ENCODE measurements at places on chromosomes 4 and X.

DNA sequence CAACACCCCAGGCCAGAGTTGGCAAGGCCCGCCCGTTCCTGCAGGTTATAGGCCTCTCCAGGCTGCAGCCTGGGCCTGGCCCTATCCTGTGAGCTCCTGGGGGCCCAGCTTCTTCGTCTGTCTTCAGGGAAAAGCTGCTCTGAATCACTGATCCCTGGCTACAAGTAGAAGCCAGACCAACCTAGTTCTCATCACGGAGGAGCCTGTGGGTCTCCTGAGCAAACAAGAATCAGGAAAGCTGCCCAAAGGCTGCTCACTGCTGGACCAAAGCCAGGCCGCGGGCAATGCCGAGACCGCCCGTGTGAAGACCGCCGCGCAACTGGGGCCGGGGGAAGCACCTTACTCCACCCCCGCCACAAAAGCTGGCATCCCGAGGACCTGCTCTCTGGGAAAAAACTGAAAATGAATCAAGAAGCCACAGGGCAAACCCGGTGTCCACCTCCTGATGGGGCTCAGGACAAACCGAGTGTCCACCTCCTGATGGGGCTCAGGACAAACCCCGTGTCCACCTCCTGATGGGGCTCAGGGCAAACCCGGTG is 12.8 kb downstream of the CTBP1 start:
- no peak for DNase-seq

GRCh38 chrX:5113128-5113527 is 1115.5 kb downstream of the NLGN4X start:
- no peak for DNase-seq

DNA sequence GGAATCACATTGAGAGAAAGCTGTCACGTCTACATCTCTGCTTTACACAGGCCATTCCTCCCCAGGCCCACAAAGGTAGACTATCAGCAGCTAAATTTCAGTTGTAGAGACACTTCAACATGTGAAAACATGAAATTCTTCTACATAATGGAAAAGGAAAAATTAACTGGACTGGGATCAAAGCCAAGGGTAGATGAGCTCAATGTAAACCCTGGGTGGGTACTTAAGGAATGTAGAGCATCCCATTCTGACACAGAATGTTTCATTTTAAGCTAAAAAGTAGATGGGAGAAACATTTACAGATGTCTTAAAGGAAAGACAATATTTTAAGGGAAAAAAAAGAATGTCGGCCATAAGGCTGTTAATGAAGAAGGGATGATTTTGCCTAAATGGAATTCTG is 51.3 kb upstream of the NPNT start:
- DNase-seq = no peak

DNA sequence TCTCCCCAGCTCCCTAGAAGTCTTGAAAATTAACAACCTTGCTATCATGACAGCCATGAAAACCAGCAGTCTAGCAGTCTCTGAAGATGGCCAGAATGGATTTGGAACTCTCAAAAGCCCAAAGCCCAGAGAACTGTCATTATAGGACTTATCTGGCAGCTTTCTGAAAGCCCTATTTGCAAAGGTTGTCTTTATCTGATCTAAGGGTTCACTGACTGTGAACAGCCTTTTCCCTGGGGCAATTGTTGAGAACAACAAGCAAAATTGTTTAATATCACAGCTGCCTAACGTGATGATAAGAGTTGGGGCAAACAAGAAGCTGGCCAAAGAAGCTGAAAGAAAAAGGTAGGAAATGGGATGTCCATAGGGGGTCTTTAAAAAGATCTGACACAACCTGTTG is 20.9 kb upstream of the KLHL8 start:
- DNase-seq = no peak

GRCh38 chrX:2732076-2732475 is 19.8 kb upstream of the XG start:
- DNase-seq = no peak

DNA sequence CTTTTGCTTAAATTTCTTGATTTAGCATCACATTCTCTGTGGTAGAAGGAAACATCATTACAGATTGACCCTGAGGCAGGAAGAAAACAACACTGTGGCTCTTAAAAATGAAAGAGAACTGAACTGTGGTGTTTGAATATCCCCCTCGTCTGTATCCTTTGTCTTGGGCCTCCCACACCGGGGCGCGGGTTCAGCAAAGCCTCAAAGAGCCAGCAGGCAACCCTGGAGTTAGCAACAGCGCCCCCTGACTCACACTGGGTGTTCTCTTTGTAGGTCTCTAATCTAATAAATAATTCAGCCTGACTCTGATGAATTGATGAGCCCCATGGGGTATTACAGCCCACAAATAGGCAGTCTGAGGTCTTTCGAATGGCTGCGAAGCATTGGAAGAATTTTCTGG is 46.1 kb upstream of the CTSO start:
- no peak for DNase-seq

DNA sequence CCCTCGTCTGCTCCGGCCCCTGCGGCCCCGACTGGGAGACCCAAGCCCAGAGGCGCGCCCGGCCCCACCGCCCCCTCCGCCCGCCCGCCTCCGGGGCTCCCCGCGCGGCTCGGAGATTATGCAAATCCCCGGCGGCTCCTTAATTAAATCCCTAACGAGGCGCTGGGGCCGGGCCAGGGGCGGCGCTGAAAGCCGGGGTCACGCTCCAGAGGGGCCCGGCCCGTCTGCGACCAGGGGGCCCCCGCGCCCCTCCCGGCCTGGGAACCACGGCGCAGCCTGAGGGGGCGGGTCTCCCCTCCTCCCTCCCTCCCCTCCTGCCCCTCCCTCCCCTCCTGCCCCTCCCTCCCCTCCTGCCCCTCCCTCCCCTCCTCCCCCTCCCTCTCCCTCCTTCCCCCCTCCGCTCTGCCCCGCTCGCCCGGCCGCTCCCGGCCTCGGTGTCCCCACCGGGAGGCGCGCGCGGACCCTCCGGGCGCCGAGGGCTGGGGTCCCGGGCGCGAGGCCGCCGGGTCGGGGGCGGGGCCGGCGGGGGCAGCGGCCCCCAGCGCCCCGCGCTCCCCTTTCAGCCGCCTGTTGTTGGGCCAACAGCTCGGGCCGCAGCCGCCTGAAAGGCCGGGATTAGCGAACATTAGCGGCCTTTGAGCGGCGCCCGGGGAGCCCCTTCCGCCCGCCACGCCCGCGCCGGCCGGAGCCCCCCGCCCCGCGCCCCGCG is 25.9 kb upstream of the FGFR3 start:
- DNase-seq = no peak

GRCh38 chr4:7797330-7797729 is 142.3 kb downstream of the AFAP1 start:
- DNase-seq = no peak

- no peak for DNase-seq
These were observed 77.5 kb downstream of the IRF2 start for GRCh38 chr4:184396570-184397515.

GRCh38 chr4:93809773-93810172 is 18.8 kb upstream of the ATOH1 start:
- DNase-seq = no peak

DNA sequence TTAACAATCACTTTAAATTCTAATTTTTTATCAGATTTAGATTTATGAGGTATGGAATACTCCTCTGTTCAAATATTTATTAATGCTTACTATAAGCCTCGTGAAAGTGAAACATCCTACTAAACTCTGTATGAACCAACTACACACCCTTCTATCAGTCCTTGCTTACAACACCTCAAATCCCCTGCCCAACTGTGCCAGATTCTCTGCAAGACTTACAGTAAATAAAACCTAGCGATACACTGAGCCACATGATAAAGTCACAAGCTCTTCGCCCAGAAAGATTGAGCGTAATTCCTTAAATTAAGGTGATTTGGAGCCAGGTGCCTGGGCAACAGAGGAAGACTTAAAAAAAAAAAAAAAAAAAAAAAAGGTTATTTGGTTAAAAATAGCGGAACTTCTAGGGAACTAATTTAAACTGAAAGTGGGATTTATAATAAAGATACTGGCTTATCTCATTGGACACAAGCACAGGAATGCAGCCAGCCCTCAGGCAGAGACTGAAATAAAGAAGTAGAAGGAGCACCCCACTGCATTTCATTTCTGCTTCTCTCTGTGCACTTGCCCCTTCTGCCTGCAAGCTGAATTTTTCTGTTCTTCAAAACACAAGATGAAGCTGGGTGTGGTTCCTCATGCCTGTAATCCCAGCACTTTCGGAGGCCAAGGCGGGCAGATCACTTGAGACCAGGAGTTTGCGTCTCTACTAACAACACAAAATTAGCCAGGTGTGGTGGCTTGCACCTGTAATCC is 17.5 kb upstream of the C4orf36 start:
- DNase-seq = no peak

DNA sequence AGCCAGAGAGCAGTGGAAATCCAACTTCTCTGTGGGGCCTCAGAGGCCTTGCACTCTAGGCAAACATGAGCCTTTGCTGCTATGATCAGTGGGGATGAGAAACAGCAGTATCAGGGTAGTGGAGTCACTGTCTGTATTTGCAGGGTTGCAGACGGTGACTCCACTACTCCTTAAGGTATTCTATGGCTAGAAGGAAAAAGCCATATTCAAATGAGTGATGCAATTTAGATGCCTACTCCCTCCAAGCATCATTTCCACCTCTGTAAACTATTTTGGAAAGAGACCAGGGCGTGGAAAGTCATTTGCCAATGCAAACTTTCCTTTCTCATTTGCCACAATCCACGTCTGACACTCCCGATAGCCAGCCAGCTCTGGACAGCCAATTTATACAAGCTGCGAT is 35.6 kb upstream of the FAM9B start:
- DNase-seq = no peak

DNA sequence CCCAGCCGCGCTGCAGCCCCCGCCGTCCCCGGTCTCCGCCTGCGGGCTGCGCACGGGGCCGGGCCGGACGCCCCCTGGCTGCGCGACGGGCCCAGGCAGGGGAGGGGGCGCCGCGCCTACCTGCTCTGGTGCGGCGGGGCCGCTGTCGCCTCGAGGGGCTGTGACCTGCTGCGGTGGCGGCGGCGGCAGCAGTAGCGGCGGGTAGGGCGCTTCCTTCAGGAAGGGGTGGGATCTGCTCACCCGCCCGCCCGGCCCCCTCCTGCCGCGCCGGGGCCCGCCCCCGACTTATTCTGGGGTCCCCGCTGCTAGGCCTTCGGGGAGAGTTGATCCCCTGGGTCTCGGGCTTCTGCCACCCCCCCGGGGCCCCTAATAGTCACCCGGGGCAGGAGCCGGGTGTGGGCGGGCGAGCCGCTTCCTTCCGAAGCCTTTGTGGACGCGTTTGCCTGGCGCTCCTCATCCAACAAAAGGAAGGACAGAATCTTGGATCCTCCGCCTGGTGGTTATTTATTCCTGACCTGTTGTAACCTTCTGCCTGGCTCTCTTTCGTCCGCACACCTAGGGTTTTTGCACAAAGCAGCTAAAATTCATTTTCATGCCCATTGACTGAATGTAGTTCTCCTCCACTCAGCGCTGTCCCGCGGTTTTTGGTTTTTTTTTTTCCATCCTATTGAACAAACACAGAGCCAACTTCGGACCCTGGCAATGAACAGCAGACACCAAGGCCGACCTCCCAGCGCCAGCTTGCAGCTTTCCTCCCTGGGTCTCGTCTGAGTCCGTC is at the start of gene TMEM150C:
TMEM150C (minus strand) TSS at position 203 of the 778 bp plus-strand sequence. CDS start 57,331 bp downstream, outside the sequence.
- peak; percentile 24 for DNase-seq

DNA sequence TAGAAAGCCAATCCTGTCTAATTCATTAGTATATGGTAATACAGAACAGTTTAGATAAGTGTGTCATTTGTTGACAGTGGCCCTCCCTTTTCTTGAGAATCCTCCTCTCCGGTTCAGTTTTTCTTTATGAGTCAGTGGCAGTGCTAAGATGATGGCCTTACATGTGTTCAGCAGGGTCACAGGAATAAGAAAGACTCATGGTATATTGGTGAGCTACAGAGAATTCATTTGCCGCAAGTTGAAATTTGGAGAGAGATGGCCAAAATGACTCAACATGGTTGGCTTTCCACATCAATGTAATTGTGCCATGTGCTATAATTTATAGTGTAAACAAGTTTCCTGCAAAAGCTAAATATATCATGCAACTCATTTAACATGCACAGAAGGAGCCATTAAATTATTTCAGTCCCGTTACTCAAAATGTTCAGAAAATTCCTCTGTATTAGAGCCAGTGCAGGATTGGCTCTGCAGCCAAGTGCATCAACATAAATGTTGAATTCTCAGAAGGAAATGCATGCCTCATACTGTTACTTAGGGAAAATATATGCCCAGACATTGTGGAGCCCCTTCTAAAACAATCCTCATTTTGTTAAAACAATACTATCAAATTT is 374.3 kb downstream of the AFF2 start:
- DNase-seq = no peak

- no peak for DNase-seq
These were observed at the start of gene IGFBP7 for GRCh38 chr4:57109847-57110639. Gene IGFBP7 (minus strand): TSS chr4:57110385. CDS start chr4:57110351, 34 bp downstream.

DNA sequence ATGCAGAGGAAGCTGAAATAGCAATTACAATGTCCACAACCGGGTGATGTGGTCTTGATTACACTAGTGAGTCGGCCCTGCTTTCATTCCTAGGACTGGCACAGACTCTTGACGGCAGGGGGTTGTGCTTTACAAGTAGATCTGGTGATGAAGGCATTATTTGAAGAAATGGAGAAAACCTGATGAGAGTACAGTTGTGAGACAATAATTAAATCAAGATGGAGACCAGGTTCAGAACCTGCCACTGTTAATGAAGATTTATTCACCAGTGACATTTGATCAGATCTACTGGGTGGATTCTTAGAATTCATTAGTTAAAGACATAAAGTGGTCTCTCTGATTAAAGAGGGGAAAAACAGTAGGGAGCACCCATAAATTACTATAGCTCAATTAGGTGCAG is 747.2 kb downstream of the STPG2 start:
- DNase-seq = no peak

DNA sequence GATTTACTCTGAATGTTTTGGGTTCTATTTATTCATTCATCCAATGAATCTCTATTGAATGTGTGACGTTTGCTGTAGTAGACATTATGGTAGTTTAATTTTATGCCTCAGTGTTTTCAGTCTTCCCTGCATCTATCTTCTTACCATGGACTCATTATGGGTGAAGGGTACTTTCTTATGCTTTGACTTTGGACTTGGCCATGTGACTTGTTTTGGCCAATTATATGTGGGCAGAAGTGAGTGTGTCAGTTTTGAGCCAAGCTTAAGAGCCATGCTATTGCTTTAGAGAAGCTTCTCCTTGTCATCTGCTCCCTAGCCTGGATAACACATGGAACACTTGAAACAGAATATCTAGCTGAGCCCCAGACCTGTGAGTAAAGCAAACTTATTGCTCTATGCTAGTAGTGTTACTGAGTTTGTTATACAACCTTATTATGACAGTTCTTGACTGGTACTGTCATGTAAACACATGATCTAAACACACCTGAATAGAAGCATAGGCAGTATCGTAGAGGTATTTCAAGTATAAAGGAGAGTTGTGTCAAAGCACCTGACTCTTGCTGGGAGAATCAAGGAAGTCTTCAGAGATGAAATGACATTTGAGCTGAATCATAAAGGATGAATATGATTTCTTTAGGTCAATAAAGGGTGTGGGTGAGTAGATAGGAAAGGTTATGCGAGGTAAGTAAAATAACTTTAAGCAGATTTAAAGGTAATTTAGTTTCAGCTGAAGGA is 128.4 kb downstream of the NAA11 start:
- DNase-seq = no peak

- DNase-seq = no peak
These were observed 56.2 kb downstream of the NHS start for GRCh38 chrX:17431171-17431570.
